Naive B cell (primary cell): ENCODE measurements at places on chromosomes 5 and 9. TPM values are rescaled to one million over a fixed set of nuclear protein-coding genes. Genes with fewer than 3 reads are reported as not detected.

GRCh38 chr9:111190347-111190746 lies 139.7 kb downstream of the OR2K2 start:
- DNase-seq = no peak

Gene ARHGEF37
- polyA plus RNA-seq = 0.95 TPM

- no peak for DNase-seq
These were observed 85.4 kb upstream of the PRRC1 start for GRCh38 chr5:127431977-127432585.

DNA sequence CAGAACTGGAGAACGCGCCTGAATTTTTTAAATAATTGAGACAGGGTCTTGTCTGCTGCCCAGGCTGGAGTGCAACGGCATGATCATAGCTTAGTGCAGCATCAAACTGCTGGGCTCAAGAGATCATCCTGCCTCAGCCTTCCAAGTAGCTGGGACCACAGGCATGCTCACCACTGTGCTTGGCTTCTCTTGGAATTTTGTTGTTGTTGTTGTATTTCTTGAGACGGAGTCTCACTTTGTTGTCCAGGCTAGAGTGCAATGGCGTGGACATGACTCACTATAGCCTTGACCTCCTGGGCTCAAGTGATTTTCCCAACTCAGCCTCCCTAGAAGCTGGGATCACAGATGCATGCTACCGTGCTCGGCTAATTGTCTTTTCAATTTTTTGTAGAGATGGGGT lies 58.4 kb upstream of the DAB2IP start:
- DNase-seq = no peak

- DNase-seq = no peak
These were observed 9.6 kb downstream of the C5orf47 start for GRCh38 chr5:173998531-173998930.

DNA sequence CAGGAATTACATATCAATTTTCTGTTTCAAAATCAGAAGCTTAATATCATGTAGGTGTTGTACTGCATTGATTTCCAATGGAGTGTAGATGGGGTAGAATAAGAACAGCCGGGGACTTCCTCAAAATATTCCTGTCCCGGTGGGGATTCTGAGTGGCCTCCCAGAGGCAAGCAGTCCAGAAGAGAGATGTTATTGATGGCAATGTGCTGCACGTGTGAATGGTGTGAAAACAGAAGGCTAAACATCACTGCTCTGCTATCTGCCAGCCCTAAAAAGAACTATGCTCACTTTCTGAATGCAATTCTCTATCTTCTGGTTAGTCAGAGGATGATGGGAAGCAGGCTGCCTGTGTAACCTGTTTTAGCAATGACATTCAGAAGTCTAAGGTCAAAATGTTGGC lies 91.0 kb upstream of the CKMT2 start:
- DNase-seq = no peak

Gene WASHC1
- 1.7 TPM for polyA plus RNA-seq

Gene BTNL8
- not detected for polyA plus RNA-seq

- DNase-seq = no peak
These were observed 20.2 kb downstream of the NNT start for GRCh38 chr5:43623048-43623680.

DNA sequence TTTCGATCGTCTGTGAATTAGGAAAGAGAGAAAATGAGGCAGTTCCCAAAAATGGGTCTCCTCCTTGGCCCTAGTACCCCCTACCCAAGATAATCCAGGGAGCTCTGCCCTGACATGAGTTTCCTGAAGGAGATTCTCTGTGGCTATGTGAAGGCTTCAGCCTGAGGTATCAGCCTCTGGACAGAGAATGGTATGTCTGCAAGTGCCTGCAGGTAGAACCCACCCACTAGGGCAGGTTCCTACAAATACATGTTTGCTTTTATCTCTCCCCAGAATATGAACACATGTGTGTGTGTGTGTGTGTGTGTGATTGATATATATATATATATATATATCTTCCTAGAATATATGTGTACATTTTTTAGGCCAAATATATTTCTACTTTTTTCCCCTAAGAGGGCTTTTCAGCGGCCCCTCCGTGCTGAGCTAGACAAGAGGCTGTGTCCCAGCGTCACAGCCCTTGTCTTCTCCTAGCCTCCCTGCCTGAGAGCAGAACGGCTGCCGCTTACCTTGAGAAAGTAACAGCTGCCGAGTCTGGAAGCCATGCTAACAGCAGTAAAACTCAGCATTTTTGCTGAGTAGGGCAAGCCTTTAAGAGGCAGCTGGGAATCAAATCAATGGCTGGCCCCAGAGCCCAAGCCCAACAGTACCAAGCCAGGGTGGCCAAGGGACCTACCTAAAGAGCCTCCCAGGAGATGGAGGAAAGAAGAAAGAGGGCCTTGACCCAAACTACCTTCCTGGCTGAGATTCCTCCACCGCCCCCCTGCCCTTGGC lies 2.1 kb downstream of the BRINP1 start:
- DNase-seq = no peak

GRCh38 chr9:91174772-91175171 lies 186.9 kb downstream of the AUH start:
- DNase-seq = no peak

DNA sequence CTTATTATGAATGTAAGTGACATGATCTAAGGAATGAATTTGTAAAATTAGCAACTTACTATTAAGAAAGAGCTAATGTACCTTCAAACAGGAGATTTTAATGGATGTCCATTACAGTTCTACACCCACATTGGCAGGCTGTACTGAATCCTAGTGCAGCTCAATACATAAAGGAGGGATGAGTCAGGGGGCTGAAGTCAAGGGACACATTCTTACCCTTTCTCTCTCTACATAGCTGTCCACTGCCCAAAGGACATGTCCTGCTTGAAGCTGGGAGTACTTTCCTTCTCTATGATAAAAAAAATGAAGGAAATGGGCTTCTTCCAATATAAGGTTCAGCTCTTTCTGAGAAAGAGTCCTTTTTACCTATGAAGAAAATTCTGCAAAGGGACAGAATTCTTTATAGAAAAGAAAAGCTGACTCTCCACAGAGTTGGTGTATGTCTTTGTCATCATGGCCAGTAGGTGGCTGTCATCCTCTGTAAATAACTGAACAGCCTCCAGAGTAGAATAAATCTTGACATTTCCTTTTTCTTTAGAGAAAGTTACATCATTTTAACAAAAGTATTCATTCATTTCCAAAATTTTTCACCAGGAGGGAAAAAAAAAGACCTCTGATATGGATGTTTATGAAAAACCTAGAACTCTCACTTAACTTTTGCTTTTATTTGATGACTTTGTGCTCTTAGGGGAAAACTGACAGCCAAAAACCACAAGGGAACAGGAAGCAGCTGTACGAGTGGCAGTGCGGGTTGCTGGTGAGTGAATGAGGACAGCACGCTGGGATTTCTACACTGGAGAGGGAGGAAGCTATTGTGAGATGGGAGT lies 13.1 kb upstream of the IFNA14 start:
- DNase-seq = no peak

GRCh38 chr5:179297486-179298180 lies 47.6 kb downstream of the ADAMTS2 start:
- no peak for DNase-seq

Gene RLN1
- not detected for polyA plus RNA-seq

DNA sequence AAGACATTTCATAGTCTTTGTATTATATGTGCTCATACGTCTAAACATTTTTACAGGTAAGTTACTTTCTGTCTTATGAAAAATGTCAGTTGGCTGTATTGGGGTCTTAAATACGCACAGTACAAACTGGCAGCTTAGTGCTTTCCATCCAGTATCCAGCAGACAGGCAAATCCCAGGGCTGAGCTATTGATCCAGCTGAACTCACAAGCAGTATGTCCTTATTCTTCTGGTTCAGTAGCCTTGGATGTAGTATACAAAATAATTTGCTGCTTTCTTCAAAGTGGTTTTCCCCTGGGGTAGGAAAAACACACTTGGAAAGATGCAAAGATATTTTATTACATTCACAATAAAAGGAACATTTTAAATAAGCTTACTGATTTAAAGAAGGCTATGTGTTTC lies 617.2 kb downstream of the NR2F1-AS1 start:
- no peak for DNase-seq

Gene EPB41L4B
- not detected for polyA plus RNA-seq

- no peak for DNase-seq
These were observed 113.0 kb downstream of the TRIO start for GRCh38 chr5:14256026-14256690.
